ENCODE measurements at places on chromosomes 2 and 18.

DNA sequence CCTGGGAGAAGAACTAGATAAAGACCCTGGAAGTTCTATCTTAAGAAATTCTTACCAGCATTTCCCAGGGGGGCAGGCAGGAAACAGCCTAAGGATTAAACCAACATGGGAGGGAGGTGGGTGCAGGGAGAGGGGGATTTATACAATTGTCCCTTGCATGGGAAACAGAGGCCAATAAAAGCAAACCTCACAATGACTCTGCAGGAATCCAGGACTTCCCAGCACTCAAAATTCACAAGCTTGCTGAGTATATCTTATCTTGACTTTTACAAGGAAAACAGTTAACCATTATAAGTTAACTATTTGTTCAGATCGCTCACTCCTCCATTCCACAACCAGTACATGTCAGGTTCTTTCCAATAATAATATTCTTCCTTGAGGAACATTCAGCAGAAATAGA lies 241.3 kb downstream of the MREG start:
- peak; percentile 94 for DNase-seq

- DNase-seq, result no peak
These were observed 1.9 kb upstream of the ODC1 start for GRCh38 chr2:10449838-10450691.

DNA sequence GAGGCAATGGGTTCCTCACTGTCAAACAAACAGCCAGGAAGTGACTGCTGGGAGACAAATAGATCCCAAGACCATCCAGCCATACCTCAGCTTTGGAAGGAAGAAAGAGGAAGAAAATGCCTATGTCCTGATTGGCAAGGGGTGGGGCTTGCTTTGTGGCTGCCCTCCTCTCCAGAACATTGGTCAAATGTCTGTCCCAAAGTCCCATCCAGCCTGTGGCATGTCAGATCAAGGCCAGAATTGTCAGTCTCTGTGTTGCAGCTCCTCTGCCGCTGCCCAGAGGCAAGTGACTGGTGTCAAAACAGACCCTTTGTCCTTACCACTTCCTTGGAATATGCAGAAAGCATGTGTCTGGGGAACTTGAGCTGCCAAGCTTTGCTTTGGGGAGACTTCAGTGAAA lies 63.0 kb upstream of the SMAD2 start:
- DNase-seq, result no peak

DNA sequence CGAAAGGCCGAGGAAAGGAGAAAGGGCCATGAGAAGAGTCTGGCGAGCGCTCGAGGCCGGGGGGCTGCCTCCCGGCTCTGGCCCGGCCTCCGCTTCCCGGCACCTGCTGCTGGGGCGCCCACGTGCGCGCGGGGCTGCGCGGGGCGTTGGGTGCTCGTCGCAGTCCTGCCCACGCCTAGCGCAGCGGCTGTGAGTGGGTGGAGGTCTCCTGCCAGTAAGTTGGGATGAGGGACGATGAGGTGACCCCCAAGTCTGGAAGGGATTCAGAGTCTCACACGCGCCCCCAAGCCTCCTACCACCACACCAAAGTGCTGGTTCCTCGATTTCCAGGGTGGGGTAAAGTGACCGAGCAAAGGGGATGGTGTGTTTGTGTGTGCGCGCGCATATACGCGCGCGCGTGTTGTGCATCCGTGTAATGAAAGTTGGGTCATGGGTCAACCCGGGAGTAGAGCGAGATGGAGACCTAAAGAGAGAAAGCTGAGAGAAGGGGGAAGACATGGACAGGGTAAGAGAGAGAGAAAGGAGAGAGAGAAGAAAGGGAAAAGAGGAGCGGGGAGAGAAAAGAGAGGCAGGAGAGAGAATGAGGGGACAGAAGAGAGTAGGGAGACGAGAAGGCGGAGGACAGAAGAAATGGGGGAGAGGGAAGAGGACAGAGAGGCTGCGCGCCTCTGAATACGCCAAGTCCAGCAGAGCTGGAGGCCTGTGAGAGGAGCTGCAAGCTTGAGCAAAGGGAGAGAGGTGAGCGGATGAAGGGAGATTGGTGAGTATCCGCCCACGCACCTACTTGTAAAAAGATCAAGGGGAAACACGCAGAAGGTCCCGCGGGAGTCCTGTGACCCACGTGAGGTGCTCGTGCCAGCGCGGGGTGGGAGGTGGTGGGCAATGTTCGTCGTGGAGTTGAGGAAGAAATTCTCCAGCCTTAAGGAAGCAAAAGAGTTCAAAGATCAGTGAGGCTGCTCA lies 1.7 kb upstream of the NETO1 start:
- DNase-seq, result peak; percentile 5

DNA sequence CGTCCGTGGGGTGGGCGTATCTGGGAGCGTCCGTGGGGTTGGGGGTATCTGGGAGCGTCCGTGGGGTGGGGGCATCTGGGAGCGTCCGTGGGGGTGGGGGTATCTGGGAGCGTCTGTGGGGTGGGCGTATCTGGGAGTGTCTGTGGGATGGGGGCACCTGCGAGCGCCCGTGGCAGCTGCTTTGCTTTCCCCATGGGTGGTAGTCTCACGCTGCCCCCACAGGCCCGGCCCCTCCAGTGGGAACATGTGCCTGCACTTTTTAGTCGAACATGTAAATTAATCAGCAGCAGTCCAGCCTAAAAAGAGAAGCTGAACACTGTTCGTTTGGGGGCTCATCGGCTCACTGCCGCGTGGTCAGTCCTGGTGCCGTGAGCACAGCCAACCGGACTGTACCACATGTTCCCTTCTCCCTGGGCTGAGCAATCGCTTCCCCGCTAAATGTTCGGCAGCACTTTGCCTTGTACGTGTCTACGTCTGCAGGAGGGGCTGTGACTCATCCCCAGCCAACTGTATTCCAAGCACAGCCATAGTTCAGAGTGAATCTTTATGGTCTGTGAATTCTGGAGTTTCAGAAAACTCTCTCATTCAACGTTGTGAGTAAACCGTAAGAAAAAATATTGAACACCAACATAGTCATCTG lies 271.5 kb downstream of the AGAP1 start:
- peak; percentile 94 for DNase-seq

GRCh38 chr2:191824398-191824797 lies 22.5 kb downstream of the CAVIN2 start:
- no peak for DNase-seq
